T-helper 2 cell (primary cell): ENCODE measurements at places on chromosomes 4 and X.

- no peak for DNase-seq
These were observed 12.2 kb upstream of the EDA start for GRCh38 chrX:69603566-69604194.

- DNase-seq: peak; percentile 85
These were observed at the start of gene TCEAL8 for GRCh38 chrX:103254921-103255493. TCEAL8 (minus strand) TSS chrX:103255155; CDS start chrX:103253979, 1,176 bp downstream.

- DNase-seq: no peak
These were observed 210.5 kb downstream of the CHM start for GRCh38 chrX:85836868-85837267.

- DNase-seq: no peak
These were observed 57.7 kb downstream of the NAT8L start for GRCh38 chr4:2116687-2117400.

DNA sequence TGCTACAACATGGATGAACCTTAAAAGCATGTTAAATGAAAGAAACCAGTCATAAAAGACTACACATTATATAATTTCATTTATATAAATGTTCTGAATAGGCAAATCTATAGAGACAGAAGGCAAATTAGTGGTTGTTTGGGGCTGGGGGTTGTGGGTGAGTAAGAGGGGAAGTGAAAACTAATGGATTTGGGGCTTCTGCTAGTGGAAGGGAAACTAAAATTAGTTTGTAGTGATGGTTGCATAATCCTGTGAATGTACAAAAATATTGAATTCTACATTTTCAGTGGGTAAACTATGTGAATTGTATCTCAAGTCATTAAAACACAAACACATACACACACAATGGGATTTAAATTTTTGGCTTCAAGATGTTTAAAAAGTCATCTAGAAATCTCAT, 25.4 kb upstream of the LIMCH1 start:
- no peak for DNase-seq

- no peak for DNase-seq
These were observed 243.3 kb downstream of the GASK1B start for GRCh38 chr4:157929486-157929885.

- DNase-seq: no peak
These were observed 428.0 kb downstream of the SPIN4 start for GRCh38 chrX:62923093-62923492.

DNA sequence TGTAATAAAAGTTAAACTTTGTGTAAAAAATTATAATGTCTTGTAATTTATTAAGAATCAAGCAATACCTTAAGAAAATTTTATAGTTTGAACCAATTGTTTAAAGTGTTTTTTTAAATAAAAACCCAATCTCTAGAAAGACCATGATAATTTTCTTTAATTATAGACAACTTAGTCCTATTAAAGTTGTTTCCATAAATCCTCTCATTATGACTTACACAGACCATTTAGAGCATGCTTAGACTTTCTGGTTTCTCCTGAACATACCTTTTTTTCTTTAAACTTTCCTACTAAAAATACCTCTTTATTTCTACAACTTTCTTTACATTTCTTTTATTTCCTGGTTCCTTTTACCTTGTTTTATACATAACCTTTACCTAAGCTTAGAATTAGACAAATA, 837.4 kb downstream of the PCDH19 start:
- no peak for DNase-seq

DNA sequence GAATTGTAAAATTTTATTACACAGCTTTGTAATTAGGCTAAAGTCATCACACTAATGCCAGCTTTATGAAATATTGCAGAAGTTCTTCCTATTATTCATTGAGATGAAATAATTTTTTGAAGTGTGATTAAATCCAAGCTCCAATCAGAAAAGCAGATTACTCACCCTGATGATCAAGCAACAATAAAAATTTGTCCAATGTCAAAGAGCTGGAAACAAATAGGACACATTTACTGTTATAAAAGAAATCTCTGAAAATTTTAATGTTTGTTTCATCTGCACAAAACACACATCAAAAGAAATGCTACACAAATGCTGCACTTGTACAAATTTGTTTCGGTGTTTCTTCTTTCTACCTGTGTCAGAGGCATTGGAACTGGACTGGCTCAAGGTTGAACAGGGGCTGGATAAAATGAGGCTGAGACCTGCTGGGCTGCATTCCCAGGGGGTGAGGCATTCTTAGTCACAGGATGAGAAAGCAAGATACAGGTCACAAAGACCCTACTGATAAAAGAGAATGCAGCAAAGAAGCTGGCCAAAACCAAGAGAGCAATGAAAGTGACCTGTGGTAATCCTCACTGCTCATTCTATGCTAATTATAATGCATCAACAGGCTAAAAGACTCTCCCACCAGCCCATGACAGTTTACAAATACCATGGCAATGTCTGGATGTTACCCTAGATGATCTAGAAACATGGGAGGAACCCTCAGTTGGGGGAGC, 78.3 kb downstream of the GASK1B start:
- DNase-seq: no peak

DNA sequence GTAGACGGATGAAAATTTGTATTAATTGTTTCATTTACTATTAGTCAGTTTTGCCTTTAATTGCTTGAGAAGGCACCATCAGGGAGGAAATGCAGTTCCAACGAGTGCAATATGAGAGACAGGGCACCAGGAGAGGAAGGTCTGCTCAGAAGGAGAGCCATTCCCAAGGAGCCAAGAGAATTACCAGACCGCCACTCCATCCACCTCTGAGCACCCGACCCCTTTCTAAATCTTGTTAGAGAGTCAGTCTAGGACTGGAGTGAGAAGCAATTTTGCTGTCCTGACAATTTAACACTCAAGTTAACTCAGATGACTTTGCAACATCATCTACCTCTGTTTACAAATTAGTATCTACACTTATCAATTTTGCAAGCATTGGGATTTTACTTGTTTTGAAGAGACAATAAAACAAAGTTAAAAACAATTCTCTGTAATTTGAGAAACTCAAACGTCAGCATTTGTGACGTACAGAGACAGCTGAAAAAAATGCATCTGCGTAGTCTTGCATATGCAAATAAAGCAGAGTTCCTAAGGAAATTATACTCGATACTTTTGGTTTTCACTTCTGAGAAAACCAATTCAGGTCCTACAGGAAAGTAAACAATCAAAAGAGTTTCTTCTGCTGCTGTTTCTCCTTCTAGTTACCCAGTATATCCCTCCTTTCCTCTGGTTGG, 1704.7 kb upstream of the TENM3 start:
- DNase-seq: no peak

- DNase-seq: no peak
These were observed 38.0 kb upstream of the ADGRL3 start for GRCh38 chr4:61162116-61162515.

DNA sequence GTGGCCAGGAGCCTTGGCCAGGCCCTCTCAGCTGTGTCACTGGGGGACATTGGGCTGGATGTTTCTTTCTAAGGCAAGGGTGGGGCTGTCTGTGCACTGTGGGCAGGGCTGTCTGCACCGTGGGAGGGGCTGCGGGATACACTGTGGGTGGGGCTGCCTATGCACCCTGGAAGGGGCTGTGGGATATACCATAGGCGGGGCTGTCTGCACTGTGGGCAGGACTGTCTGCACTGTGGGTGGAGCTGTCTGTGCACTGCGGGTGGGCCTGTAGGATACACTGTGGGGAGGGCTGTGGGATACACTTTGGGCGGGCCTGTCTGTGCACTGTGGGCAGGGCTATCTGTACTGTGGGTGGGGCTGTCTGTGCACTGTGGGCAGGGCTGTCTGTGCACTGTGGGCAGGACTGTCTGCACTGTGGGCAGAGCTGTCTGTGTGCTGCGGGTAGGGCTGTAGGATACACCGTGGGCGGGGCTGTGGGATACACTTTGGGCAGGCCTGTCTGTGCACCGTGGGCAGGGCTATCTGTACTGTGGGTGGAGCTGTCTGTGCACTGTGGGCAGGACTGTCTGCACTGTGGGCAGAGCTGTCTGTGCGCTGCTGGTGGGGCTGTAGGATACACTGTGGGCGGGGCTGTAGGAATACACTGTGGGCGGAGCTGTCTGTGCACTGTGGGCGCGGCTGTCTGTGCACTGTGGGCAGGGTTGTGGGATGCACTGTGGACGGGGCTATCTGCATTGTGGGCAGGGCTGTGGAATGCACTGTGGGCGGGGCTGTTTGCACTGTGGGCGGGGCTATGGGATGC, 31.1 kb downstream of the ACOX3 start:
- peak; percentile 22 for DNase-seq

GRCh38 chrX:65750674-65751469, 83.4 kb downstream of the MSN start:
- DNase-seq: no peak

- DNase-seq: peak; percentile 56
These were observed 12.8 kb downstream of the AIMP1 start for GRCh38 chr4:106329041-106329618.

GRCh38 chrX:9394212-9394611, 70.6 kb upstream of the TBL1X start:
- DNase-seq: no peak

- DNase-seq: no peak
These were observed 158.3 kb upstream of the AADAT start for GRCh38 chr4:170248029-170248428.

DNA sequence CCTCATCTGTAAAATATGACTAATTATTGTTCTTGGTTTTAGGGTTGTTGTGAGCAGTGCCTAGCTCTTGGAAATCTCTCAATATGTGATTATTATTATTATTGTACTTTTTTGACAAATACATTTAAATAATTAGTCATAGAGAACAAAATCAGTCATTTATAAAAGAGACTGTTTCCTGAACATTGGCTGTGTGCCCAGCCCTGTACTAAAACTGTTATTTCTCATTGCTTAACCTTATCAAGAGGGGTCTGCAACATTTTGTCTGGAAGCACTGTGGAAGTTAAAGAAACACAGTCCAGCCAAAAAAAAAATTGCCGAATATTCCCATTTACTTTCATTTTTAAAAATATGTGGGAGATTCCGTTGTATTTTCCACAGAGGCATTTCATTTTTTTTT, 989.2 kb upstream of the SLIT2 start:
- DNase-seq: no peak

GRCh38 chr4:41644288-41644914, 104.1 kb downstream of the PHOX2B start:
- peak; percentile 17 for DNase-seq

DNA sequence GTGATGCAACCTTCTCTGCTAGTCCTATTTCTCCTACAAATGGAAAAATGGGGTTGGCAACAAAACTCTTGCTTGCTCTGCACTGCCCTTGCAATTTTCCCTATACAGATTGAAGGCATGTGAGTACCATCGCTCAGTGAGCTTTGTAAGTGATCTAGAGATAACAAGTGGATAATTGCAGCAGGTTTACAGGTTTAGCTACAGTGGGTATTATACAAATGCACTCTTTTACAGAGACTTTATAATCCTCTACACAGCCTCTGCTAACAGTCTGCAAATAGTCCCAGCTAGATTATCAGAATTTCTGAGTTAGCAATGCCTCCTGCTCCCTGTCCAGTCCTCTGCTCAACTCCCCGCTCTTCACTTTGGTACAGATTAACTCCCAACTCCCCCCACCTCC, 11.1 kb downstream of the LEF1 start:
- no peak for DNase-seq

GRCh38 chr4:7365462-7366179, 69.1 kb downstream of the PSAPL1 start:
- DNase-seq: no peak

DNA sequence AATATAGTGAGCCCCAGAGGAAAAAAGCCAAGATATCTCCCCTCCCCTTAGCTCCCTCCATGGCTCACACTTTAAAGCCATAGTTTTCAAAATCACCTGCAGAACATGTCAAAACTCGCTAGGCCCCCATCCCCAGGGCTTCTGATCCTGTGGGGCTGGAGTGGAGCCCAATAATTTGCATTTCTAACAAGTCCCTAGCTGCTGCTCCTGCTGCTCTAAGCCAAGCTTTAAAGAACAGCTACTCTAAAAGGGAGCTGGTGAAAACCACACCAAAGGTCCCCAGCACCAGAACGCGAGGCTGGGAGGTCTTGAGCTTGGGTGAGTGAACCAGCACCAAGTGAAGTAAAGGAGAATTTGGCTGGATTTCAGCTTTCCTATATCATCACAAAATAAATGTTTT, 237.1 kb downstream of the ZNF674 start:
- DNase-seq: no peak

DNA sequence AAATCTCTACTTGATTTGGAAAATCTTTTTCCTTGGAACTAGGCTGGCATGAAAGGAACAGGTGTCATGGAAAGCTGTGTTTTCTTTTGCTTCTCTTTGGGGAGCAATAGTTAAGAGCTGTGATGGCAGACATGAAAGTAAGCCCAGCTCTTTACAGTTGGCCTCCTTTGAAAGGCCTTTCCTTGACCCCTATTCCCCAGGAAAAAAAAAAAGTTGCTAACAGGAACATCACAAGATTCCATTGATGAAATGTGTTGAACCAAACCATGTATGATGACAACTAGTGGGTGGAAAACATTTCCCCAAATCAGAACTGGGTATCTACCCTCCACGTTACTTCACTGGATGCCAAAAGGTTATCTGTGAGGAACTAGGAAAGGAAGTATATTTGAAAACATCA, 190.7 kb upstream of the RPL34 start:
- DNase-seq: no peak

- no peak for DNase-seq
These were observed 30.8 kb upstream of the MXD4 start for GRCh38 chr4:2292646-2293108.

DNA sequence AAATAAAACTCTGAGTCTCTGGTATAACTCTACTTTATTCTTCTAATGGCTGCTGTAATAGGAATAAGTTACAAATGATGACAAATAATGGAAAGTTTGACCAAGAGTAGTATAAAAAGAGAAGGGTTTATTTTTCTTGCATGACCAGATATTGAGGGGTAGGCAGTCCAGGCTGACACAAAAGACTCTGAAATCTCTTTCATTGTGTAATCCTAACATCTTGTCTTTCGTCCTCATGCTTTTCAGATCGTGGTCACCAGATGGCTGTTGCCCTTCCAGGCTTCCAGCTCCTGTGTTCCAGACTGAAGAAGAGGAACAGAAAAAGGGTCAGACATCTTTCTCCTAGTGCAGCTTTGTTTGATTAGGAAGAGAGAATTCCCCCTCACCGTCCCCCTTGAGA, 176.9 kb upstream of the GK2 start:
- no peak for DNase-seq

GRCh38 chrX:113297437-113297836, 456.8 kb upstream of the AMOT start:
- DNase-seq: no peak

- no peak for DNase-seq
These were observed 46.7 kb downstream of the ENPP6 start for GRCh38 chr4:184171011-184171410.

- DNase-seq: no peak
These were observed 528.2 kb upstream of the FAT1 start for GRCh38 chr4:187251896-187252295.

DNA sequence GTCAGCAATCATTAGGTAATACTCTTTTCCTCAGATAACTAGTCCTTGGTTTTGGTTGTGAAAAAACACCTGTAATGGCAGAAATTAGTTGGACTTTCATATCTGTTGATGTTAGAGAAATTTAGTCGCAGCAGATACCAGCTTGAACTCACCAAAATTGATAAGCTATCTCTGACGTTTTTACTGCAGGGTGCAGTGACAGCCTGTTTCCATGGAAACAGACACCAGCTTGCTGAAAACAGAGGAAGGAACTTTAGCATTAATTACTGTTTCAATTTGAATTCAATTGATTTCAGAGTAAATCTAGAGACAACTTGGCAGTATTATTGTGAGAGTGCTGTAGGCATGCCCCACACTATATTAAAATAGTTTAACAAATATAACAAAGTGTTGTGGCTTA, 246.5 kb downstream of the PPP1R2C start:
- peak; percentile 22 for DNase-seq
